ENCODE measurements at places on chromosomes 5 and 9.
A peak's percentile ranks its signal among the peaks of the same experiment; 100 is the strongest.

- no peak for DNase-seq
Observed at GRCh38 chr5:172129256-172129910, 58.6 kb downstream of the STK10 start.

DNA sequence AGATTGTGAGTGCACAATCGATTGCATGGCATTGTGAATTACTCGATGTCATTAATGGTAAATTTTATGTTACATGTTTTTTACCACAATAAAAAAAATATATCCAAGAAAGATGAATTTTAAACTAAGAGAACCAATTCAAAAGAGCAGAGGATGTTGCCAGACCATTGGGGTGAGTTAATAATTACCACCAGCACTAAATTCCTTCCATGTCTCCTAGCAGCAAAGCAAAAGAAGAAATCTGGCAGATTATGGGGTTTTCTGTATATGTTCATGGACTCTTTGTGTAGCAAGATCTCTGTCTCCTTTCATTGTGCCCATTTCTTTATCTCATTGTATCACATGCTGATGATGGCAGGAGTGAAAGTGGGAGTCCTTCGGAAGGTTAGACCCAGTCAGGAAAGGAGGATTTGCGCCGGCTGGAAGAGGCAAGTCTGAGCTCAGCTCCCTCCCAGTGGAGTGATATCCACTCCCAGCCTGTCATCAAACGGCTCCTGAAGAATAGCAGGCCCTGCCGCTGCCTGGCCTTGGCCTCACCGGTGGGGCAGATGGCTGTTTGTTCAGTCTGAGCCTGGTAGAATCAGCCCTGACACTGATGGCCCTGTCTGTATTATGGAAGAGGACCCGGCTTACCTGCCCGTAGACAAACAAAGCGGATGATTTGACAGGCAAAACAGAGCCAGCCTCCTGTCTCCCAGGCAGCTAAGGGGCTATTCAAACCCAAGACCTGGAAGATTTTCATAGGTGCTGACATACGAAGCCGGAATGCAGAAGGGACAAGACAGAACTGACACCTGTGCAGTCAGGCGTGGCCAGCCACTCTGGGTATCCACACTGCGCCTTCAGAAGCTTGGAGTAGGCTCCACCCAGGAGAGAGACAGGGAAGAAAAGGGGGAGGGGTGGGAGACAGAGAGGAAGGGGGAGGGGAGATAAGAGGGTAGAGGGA lies 21.9 kb upstream of the FOXE1 start:
- no peak for DNase-seq

- no peak for DNase-seq
Observed at GRCh38 chr5:136015966-136016650, 12.7 kb upstream of the TGFBI start.

- DNase-seq: no peak
Observed at GRCh38 chr5:72245546-72245945, 74.5 kb downstream of the MRPS27 start.

GRCh38 chr5:10621832-10622231 lies 58.0 kb downstream of the ANKRD33B start:
- DNase-seq: no peak

GRCh38 chr5:139453683-139454567 lies 8.6 kb downstream of the ECSCR start:
- no peak for DNase-seq

DNA sequence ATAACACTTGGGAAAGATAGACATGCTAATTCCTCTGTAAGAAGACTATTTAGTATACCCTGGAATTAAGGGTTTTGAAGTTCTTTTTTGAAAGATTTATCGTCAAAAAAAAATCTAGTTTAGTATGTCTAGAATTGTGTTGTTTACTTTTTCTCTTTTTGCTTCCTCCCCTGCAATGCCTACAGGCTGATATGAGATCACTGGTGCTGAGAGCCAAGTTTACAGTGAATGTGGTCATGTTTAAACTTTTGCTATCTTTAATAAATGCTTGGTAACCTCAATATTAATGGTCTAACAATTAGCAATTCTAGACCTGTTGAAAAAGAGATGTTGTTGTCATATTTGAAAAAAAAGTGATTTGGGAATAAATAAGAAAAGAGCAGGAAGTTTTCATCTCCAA lies 86.1 kb downstream of the CWC27 start:
- no peak for DNase-seq

DNA sequence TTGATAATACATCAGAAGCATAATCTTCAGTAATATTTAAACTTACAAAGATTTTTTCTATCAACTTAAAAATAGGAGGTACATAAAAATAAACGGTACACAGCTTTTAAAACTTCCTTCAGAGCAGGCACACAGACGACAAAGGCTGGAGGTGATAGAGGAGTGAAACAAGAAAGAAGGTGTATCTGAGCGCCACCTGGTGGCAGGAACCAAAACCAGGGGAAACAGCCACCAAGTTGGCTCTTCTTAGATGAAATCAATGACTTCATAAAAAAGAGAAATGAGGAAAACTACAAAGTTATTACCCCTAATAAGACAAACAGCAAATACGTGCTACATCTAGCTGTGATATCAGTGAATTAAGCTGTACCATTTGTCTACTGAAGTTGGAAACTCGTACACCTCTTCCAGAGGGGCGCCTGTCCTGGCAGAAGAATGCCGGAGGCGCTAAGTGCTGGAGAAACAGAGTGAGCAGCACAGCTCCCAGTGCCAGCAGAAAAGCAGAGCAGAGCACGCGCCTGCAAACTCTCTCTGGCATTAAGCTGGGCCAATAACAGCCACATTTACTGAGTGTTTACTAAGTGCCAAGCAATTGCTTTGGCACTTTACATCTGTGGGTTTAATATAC lies 85.9 kb downstream of the SETX start:
- peak; percentile 63 for DNase-seq

GRCh38 chr9:84761137-84761808 lies 91.7 kb downstream of the NTRK2 start:
- no peak for DNase-seq

- DNase-seq: no peak
Observed at GRCh38 chr9:105067895-105068580, 140.1 kb upstream of the ABCA1 start.

- peak; percentile 46 for DNase-seq
Observed at GRCh38 chr5:76867827-76868693, 18.2 kb downstream of the S100Z start.

- DNase-seq: no peak
Observed at GRCh38 chr5:150338546-150338945, 19.0 kb upstream of the TCOF1 start.

DNA sequence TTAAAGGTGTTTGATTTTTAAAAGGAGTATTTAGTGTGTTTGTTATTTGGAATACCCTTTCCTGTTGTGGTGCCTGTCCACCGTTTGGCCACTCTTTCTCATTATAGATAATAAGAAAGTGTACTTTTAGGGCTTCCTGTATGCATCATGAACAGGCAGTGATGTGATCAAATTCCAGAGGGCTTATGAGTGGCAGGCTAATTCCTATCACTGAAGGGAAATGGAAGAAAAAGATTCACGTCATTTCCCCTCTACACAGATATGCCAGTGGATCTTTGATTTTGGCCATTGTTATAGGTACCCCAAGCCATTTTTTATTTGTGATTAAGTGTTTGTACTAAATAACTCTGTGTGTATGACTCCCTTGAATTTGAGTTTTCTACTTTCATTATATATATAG lies 37.1 kb downstream of the RPS6 start:
- DNase-seq: no peak

DNA sequence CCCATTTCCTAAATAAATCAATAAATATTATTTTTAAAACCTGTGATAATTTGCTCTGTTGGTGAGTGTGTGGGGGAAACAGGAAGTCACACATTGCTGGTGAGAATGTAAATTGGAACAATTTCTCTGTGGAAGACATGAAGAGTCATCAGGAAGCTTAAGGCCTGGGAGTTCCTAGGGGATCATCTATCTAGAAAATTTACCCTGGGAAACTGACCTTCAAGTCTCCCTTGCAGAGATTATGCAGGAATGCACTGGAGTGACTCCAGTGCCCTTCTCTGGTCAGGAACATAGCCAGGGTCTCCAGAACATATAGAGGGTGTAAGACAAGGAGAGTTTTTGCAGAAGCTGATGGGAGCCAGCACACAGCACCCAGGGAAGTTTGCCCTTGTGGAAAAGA lies 13.0 kb upstream of the GCNT1 start:
- no peak for DNase-seq

- DNase-seq: no peak
Observed at GRCh38 chr9:137669261-137669672, 50.5 kb downstream of the EHMT1 start.

DNA sequence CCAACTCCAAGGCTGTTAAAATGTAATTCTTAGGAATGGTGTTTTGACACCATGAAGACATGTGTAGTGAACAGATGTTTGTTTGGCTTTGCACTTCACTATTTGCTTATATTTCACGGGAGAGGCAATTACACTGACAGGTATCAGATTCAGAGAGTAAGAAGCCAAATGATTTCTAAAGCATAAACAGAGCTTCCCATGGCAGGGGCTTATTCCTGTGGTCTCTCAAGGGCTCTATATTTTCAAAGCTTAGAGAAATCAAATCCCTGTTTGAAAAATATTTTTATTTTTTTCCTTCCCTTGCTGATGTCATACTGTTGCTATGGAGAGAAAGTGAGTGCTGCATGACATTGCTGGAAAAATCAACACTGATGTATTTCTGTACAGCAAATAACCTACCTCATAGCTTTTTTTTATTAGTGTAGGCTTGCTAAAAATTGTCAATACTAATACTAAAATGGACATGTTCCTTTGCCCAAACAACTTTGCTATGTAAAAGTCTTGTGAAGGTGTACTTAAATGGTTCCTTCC lies 161.4 kb downstream of the GIN1 start:
- DNase-seq: peak; percentile 75

DNA sequence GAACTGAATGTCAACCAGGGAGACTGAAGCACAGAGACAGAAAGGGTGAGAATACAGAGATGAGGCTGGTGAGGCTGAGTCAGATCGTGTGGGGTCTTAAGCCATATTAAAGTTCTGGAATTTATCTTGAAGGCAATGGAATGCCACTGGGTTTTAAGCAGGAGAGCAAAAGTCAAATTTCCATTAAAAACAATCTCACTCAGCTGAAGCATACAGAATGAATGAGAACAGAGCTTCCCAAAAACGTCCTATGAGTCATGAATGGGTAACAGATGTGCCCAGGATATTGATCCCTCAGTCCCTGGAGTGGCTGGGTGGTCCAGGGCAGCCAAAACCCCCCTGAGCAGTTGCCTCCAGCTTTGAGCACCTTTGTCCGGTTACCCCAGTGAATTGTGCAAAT lies 44.9 kb downstream of the PFDN1 start:
- no peak for DNase-seq

DNA sequence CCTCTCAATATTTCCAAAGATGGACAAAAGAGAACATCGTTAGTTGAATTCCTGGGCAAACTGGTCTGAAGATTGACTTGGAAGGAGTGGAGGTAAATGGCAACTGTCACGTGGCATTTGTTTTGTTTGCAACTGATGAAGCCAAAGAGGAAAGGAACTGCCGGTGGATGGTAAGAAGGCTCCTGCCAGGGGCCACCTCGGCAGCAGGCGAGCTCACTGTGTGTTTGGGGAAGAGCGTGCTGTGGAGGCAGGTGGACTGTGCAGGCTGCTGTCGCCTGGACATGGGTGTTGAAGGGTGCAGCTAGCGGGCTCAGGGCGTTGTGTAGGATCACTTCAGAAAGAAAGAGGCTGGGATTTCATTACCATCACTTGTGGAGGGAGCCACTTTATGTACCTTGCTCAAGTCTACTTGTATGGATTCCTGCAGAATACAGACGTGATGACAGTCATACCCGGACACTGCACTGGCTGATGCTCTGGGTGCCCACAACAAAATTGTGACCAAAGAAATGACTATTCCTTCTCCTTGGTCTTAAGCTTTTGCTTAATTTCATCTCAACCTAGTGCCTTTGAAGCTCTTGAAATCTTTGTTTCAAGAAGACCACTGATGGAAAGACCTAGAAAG lies 72.7 kb downstream of the MAP1B start:
- DNase-seq: no peak

DNA sequence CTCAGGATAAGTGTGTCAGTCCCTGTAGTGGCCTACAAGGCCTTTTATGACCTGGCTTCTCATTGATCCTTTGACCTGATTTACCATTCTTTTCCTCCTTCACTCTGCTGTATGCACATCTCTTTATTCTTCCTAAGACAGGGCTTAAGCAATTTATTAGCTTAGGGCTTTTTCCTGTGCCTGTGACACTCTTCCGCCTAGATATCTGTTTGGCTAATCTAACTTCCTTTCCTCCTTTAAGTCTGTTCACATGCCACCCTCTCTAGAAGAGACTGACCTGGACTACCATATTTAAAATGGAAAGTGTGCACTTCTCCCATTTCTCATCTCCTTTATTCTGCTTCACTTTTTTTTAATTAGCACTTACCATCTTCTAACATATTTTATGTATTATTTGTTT lies 29.1 kb downstream of the FOCAD start:
- no peak for DNase-seq

DNA sequence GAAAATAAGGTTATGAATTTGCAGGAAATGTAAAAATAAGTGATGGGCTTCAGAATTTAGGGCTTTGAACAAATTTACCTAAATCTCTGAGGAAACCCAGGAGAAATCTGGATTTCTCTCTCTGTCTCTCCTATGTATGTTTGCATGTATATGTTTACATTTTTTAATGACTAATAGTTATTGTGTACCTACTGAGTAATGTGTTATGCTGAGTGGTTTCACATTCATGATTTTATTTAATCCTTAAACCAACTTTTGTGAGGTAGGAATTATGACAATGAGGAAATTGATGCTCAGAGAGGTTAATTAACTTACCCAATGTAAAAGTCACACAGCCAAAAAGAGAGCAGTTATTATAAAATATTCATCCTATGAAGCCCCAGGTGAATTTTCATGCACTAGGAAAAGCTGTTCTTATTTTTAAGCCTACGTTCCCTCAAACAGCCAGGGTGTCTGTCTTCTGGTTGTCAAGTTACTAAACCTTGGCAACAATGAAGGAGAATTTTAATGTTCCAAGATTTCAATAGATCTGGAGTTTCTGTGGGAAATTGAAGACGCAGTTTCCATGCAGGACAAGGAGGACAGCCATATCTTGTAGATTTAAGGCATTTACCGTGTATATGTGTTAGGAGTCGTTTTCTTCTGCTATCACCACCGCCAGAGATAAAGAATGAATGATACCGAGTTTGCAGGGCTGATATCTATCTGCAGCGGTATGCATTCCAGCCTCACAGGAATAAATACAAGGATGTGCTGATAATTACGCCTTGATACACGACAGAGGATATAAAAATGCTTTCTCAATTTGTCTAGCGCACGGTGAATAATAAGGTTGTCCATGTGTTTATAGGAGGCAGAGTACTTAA lies 484.8 kb downstream of the ZSWIM6 start:
- DNase-seq: no peak

- no peak for DNase-seq
Observed at GRCh38 chr5:37198061-37198460, 51.1 kb downstream of the CPLANE1 start.

- no peak for DNase-seq
Observed at GRCh38 chr5:54519509-54519876, 1.9 kb downstream of the SNX18 start.

GRCh38 chr9:130150779-130151382 lies 21.3 kb upstream of the NCS1 start:
- no peak for DNase-seq

GRCh38 chr9:93713716-93714115 lies 137.3 kb downstream of the PHF2 start:
- no peak for DNase-seq

- no peak for DNase-seq
Observed at GRCh38 chr5:10556893-10557746, 6.8 kb upstream of the ANKRD33B start.
